Cortex of kidney (tissue), 1 donor: ENCODE measurements at places on chromosomes 2 and 18.

DNA sequence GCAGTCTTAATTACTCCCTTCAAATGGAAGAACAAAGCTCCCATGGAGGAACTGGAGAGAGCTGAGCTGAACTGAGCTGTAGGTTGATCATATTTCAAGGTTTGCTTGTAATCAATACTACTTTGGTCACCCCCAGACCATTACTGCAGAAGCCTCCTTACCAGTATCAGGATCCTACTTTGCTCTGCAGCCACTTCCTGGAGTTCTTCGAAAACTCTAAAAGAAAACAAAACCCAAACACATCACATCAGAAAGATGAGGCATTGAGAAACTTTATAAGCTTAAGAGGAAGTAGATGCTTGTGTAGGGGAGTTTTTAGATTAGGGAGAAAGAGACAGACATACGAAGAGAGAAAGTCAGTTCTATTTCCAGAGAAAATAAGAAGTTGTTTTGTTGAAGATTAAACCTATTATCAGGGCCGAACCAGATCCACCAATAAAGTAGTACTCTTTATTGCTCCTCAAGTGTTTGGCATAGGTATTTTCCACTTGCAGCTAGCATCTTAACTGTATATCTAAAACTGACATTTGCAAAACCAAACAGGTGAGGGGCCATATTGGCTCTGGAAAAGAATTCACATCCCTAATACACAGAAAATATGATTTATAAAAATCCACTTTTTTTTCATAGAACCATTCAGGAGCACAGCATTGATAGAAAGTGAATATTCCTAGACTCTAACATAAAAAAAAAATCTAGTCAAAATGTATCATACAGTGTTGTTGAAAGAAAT is 166.9 kb upstream of the KLF7 start:
- no peak for DNase-seq

DNA sequence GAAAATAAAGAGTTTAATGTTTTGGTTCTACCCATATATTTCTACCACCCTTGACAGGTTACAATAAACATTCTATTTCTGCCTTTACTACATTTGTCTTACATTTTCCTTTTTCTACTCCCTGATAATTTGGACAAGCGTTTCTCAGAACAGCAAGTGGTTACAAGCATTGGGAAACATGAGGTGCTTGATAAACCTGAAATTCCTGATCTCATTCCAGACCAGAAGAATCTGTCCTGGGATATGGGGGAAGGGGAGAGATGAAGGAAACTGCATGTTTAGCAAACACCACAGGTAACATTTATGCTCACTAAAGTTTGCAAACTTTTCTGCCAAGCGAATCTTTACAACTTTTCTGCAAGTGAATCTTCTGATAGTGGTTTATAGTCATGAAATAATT is 28.3 kb upstream of the DSC1 start:
- no peak for DNase-seq

DNA sequence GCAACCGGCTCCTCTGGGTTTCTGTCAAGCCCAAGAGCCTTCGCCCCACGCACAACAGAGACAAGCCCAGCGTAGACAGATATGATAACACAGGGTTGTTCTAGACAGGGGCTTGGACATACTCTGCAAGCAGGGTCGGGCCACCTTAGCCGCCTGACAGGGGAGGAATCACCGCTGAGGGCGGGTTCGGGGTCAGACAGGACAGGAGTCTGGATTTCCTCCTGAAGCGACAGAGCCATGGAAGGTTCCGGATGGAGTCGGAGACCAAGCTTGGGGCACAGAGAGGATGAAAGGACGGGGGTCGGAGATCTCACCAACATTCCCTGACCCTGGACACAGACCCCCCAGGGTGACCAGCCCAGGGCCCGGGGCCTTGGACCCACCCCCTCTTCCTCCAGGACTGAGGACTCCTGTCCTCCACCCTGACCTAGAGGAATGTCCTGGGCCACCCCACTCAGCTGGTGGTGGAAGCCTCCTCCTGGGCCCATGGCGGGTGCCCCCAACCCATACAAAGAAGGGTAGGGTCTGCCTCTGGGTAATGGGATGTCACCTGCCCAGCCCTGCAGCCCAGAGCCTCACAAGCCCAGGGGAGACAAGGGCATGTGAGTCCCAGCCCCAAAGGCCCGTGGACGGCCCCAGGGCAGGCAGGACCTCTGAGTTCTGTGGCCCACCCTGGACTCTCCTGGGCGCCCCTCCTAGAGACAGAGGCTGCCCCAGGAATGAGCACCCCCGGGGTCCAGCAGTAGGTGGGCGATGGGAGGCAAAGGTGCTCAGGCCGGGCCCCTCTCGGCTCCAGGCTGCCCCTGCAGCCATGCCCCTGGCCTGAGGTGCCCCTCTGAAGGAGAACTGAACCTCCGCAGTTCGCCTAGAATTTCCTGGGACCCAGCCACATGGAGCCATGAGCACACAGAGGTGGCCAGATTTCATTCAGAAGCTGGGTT is 44.1 kb upstream of the GPC1 start:
- DNase-seq = no peak

DNA sequence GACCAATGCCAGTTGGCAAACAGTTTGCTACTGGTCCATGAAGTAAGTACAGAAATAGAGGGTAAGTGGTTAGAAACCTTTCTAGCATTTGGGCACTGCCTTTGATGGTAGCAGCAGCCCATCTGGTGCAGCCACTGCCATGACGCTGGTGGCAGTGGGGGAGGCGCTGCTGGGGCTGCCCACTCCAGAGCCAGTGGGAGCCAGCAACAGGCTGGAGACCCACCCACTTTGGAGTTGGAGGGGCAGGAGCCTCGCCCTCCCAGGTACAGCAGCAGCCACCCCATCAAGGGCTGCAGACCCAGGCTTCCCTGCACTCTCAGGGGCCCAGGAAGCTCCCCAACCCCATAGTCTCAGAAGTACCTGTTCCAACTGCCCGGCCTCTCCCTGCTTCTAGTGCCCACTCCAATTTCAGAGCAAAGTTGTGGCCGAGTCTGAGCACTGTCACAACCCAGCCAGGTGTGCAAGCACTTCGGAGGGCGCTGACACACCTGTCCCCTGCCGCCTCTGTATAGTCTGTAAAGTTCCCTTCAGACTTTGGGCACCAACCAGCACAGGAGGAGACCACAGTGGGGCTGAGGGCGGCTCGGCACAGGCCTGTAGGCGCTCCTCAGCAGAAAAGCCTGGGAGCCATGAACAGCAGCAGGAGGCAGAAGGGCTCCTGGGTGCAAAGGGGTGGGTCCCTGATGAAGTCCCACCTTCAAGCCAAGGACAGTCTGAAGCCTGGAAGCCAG is 125.6 kb upstream of the CCDC150 start:
- DNase-seq = no peak

GRCh38 chr18:79650959-79651358 is 28.6 kb upstream of the CTDP1 start:
- no peak for DNase-seq

DNA sequence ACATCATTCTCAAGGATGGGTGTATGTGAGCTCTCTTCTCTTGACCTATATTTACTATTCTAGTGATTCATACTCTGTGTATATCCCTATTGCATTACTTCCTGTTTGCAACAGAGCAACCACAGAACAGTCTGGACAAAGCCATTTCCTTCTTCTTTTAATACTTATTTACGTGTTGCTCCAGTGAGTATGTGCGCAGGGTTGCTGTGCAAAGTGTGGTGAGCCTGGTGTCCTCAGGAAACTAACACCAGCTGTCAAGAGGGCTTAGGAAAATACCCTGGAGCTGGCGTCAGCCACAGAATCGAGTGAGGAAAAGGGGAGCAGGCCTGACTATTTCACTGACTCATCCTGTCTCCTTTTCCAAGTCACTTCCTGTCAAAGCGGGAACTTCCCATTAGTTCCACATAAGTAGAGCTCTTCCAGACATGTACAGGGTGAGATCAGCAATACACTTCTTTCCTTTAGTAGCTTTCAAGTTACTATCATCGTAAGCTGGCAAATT is 214.1 kb upstream of the COPS8 start:
- DNase-seq = no peak

GRCh38 chr2:85899284-85899683 is 10.5 kb upstream of the ST3GAL5 start:
- DNase-seq = no peak

GRCh38 chr18:21242780-21243401 is 859 bp downstream of the GREB1L start:
- no peak for DNase-seq

DNA sequence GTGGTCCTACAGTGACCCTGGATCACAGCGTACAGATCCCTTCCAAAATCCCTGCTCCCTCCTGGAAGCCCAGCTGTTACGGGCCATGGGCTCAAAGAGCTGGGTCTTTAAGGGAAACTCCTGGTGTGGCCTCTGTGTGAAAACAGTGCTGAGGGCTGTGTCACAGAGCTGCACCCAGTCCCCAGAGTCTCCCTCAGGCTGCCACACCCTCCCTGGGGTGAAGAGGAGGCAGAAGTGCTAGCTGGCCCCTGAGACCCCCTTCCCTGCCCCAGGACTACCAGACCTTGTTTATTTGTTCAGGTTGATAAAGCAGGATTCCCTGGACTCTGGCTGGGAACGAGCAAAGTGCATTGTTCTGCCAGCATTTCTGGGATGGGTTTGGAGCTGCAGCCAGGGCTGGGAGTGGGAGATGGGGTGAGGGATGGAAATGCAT is 7.7 kb downstream of the ATOH8 start:
- no peak for DNase-seq

GRCh38 chr18:33316146-33316587 is 124.4 kb downstream of the CCDC178 start:
- DNase-seq = no peak

DNA sequence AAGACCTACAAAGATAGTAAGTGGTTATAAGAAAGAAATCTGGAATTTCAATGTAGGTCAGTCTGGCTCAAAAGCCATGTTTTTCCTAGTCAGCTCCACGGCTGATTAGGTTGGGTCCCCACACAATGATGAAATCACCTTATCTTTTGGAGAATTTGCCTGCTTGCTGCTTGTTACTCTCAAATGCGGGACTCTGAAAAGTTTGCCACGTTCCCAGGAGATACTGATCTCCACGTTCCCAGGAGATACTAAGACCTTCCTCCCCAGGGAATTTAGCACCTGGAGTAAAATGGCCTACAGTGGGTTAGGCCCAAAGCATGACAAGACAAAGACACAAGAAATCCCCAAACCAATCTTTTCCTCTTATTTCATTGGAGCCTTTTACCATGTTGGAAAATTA is 449.6 kb downstream of the TNS1 start:
- no peak for DNase-seq

DNA sequence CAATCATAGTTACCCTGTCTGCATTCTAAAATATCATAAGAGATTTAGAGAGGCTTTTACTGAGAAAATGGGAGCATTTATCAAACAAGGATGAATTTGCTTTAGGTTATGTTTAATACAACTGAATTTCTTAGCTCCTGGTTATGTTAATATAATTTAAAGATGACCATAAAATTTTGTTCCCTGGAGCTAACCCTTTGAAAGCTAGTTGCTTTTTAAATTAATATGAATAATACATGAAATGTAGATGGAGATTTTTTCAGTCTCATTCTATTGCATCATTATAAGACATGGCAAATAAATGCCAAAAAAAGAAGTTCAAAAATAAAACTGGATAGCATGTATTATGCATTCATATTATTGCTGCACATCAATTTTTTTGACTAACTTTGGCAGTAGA is 344.1 kb upstream of the NXPH2 start:
- no peak for DNase-seq

- DNase-seq = no peak
Observed at GRCh38 chr18:54181856-54182602, 42.4 kb downstream of the MBD2 start.

GRCh38 chr2:108320326-108320922 is 31.7 kb downstream of the SULT1C2 start:
- DNase-seq = no peak

- DNase-seq = no peak
Observed at GRCh38 chr2:26740890-26741302, 23.2 kb upstream of the SLC35F6 start.
